ENCODE measurements at places on chromosomes 4 and X.
A peak's percentile ranks its signal among the peaks of the same experiment; 100 is the strongest.

DNA sequence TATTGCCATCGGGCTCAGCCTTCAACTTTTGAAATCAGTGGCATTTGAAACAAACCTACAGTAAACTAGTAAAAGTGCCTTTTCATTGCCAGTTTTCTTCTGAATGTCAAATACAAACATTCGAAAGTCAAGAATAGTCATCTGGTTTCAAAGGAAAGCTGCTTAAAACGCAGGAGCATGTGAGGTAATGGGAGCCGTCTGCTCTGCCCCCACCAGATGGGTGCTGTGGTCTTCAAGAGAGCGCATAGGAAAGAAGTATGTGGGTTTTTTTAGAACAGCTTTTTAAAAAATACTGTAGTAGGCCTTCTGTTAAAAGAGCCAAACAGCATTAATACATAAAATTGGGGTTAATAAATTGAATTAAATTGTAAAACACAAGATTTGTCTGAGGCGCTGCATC is 88.6 kb downstream of the STOX2 start:
- no peaks in the 10 kb centered on the region for H3K36me3 ChIP-seq
- DNase-seq = no peak
- H3K27me3 ChIP-seq = no peaks in the 10 kb centered on the region
- H3K4me1 ChIP-seq = peaks cover 1% of the 10 kb centered on the region
- H3K4me3 ChIP-seq = no peak overlapping the region

DNA sequence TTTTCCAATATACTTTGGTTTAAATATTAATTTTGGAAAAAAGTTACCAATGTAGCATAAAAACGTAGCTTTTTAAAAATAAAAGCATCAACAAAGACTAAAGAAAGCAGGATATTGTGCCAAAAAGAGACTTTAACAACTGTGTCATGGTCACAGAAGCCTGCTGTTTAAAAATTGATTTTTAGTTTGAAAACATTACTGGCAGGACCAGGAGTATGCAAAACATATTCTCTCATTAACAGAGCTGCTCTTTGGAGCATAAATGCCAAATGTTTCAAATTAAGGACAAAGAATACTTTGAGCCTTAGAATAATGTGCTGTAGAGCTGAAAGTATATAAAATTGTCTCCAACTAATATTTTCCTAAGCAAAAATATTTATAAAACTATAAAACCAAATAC is 279.0 kb downstream of the ARAP2 start:
- peaks cover 8% of the 10 kb centered on the region for H3K4me1 ChIP-seq
- H3K27me3 ChIP-seq = no peaks in the 10 kb centered on the region
- H3K36me3 ChIP-seq = no peaks in the 10 kb centered on the region
- no peak overlapping the region for H3K4me3 ChIP-seq

- H3K4me1 ChIP-seq = no peaks in the 10 kb centered on the region
- H3K27me3 ChIP-seq = no peaks in the 10 kb centered on the region
- H3K4me3 ChIP-seq = no peak overlapping the region
- H3K27ac ChIP-seq = no peak overlapping the region
- no peak for DNase-seq
- H3K36me3 ChIP-seq = no peaks in the 10 kb centered on the region
Observed at GRCh38 chrX:53694642-53695041, 8.1 kb upstream of the HUWE1 start.

DNA sequence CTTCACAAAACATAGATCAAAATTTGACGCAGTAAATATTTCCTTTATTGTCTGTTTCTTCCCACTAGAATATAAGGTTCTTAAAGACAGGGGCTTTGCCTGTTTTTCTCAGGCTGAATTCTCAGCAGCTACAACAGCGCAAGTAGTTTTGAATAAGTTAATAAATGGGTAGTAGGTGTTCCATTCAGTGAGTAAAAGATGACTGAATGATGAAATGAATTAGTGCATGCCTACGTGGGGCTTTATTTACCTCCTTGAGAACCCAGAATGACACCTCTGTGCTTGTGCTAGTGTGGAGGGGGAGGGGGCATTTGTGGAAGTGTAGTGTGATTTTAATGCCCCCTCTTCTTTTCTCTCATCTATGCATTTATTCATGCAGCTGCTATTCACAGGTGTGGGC is 278.9 kb downstream of the FBXW7 start:
- DNase-seq = no peak
- no peaks in the 10 kb centered on the region for H3K4me1 ChIP-seq
- H3K27me3 ChIP-seq = no peaks in the 10 kb centered on the region
- no peaks in the 10 kb centered on the region for H3K36me3 ChIP-seq
- no peak overlapping the region for H3K27ac ChIP-seq
- no peak overlapping the region for H3K4me3 ChIP-seq

DNA sequence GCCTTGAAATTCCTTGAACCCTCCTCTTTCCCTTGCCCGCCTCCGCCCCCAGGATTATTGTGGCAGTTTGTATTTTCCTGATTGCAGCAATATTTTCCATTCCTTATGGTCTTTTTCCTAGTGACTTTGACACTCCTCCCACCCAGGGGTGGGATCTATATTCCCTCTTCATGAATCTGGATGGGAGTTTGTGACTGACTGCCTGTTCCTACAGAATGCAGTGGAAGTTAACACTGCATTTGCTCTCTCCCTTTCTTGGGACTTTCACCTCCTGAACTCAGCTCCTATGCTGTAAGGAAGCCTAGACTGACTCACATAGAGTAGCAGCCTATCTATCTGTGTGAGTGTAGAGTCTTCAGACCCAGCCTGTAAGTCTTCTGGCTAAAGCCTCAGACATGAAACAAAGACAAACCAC is 2.2 kb downstream of the FUNDC2 start:
- peak overlapping the region; percentile 76 for H3K27ac ChIP-seq
- H3K36me3 ChIP-seq = peaks cover 26% of the 10 kb centered on the region
- peak overlapping the region; percentile 32 for H3K4me3 ChIP-seq
- peaks cover 20% of the 10 kb centered on the region for H3K4me1 ChIP-seq

DNA sequence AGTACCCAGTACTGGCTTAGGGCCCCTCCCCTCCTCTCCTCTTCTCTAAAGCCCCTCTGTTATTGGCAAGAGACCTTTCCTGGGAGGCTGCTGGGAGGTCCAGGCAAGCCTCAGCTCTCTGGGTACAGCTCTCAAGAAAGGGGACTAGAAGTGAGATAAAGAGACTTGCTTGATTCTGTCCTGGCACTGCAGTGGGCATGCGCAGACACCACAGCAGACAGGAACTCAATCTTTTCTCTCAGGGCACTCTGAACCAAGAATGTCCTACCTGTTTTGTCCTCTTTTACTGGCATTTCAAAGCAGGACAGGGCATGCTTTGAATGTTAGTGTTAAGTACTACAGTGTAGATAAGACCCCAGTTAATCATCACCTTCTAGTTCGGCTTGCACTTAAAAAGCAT is 74.9 kb downstream of the NYX start:
- DNase-seq = peak; percentile 23
- peaks cover 34% of the 10 kb centered on the region for H3K4me1 ChIP-seq
- no peak overlapping the region for H3K4me3 ChIP-seq
- peaks cover 9% of the 10 kb centered on the region for H3K36me3 ChIP-seq

DNA sequence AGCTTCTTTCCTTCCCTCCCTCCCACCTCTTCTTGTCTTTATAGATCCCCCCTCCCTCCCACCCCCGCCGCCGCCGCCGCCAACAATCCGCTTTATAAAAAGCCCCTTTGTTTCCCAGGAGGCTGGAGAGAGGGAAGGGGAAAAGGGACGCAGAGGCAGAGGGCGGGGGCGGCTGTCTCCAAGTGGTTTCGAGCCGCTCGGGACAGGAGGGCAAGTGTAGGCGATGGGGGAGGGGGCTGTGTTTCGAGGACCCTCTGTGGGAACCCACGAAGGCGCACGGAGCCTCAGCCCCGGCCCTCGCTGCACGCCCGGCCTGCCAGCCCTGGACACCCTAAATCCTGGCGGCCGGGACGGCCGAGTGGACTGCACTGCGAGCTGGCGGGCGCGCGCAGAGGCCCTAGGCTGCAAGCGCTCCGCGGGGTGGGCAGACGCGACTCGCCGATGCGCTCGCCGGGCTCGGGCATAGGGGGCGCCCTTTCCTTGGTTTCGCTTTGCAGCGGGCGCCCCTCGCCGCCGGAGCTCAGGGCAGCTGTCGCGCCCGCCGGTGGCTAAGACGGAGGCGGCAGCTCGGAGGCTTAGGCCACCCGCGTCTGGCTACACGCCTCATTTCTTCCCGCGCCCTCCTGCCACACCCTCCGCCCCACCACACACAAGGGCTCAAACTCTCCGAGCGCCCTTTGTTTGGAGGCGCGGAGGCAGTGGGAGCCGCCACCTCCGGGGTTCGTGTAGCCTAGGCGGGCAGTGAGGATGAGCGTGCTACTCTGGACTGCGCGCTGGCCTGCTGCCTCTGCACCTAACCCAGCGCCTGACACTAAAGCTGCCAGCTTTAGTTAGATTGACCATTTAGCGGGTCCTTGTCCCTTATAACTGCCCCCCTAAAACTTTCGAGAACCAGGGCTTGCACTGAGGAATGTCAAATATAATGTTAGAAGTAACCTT is 2.2 kb downstream of the MAMLD1 start:
- H3K4me1 ChIP-seq = peaks cover 38% of the 10 kb centered on the region
- peak overlapping the region; percentile 90 for H3K27ac ChIP-seq
- H3K27me3 ChIP-seq = peaks cover 21% of the 10 kb centered on the region
- peak; percentile 84 for DNase-seq
- peaks cover 57% of the 10 kb centered on the region for H3K36me3 ChIP-seq
- H3K4me3 ChIP-seq = peak overlapping the region; percentile 84

DNA sequence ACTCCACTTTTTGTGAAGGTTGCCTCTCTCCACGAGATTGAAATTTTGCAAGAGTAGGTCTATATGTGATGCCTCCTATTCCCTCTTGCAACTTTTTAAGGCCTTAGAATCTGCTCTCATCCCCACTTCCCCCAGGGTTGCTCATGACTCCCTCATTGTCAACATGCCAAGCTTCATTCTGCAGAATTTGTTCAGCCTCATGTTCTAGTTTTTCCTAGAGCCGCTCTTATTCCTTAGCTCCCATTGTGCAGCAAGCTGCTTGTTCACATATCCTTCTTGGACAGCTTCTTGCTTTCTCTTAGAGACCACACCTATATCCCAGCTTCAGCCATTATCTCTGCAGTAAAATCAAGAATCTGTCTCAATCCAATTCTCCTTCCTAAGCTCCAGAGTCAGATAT is 82.4 kb downstream of the CNGA2 start:
- no peaks in the 10 kb centered on the region for H3K36me3 ChIP-seq
- H3K27ac ChIP-seq = no peak overlapping the region
- DNase-seq = no peak
- H3K27me3 ChIP-seq = no peaks in the 10 kb centered on the region

DNA sequence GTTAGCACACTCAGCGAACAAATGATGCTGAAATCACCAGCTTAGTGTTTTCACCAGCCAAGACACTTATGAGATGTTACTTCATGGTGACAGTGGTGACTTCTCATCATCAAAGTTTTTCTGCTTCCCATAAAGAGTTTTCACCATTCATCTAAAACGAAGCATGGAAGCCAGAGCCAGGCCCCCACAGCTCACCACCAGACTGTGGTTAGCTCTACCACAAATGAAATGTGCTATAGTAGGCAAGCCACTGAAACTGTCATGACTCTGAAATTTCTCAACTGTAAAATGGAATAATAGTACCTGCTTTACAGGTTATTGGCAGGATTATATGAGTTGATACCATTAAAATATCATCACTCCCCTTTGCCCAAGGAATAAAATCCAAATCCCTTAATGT is 56.4 kb upstream of the HHIP start:
- peaks cover 18% of the 10 kb centered on the region for H3K4me1 ChIP-seq
- H3K36me3 ChIP-seq = peaks cover 5% of the 10 kb centered on the region
- no peak overlapping the region for H3K4me3 ChIP-seq
- DNase-seq = no peak
- no peak overlapping the region for H3K27ac ChIP-seq
- no peaks in the 10 kb centered on the region for H3K27me3 ChIP-seq

DNA sequence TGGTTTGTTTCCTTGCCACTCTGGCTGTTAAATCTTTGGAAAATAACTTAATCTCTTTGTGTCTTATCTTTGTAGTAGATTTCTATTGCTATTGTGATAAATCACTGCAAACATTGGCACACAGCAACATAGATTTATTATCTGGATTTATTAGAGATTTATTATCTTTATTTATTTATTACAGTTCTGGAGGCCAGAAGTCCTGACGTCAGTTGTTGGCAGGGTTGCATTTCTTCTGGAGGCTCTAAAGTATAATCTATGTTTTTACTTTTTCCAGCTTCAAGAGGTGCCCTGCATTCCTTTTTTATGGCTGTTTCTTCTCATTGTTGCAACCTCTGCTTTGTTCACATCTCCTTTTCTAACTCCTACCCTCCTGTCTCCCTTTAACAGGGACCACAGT is 542.8 kb downstream of the GRXCR1 start:
- H3K36me3 ChIP-seq = no peaks in the 10 kb centered on the region
- H3K27ac ChIP-seq = no peak overlapping the region
- no peaks in the 10 kb centered on the region for H3K4me1 ChIP-seq
- no peak for DNase-seq
- H3K4me3 ChIP-seq = no peak overlapping the region
- H3K27me3 ChIP-seq = no peaks in the 10 kb centered on the region

DNA sequence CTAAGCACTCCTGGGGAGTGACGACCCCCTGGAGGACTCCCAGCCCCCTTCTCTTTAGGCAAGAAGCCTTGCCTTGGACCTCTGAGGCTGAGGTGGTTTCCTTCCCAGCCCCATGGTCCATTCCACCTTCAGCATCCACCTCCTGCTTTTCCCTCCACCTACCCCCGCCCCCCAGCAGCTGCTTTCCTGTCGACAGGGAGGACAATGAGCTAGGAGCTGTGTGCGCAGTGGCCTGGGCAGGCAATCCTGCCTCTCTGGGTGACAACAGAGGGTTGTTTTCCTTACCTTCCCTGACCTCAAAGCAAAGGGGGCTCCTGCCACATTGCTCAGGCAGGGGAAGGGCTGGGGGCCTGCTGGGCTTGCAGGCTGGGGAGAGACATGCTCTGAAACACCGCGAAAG is 123.5 kb downstream of the BCOR start:
- H3K27ac ChIP-seq = no peak overlapping the region
- H3K4me3 ChIP-seq = no peak overlapping the region
- H3K36me3 ChIP-seq = no peaks in the 10 kb centered on the region
- no peaks in the 10 kb centered on the region for H3K27me3 ChIP-seq
- H3K4me1 ChIP-seq = no peaks in the 10 kb centered on the region
- no peak for DNase-seq

DNA sequence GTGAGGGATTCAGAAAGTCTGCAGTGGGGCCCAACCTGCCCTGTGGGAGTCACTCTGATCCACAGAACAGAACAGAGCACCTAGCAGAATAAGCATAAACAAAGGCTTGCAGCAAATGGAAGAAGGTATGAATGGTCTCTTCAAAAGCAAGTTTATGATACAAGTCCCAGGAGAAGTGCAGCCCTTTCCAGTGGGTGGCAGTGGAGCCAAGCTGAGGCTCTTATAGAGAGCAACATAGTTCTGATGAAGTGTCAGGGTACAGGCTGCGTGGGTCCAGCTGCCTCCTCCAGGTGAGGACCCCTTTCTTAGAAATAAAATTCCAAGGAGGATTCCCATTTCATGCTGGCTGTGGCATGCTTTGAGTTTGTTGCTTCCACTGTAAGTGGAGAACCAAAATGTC is 88.8 kb upstream of the PAK3 start:
- no peaks in the 10 kb centered on the region for H3K4me1 ChIP-seq
- no peak overlapping the region for H3K4me3 ChIP-seq
- peaks cover 40% of the 10 kb centered on the region for H3K27me3 ChIP-seq
- no peak for DNase-seq
- H3K36me3 ChIP-seq = no peaks in the 10 kb centered on the region
- no peak overlapping the region for H3K27ac ChIP-seq

- H3K4me3 ChIP-seq = no peak overlapping the region
- no peaks in the 10 kb centered on the region for H3K27me3 ChIP-seq
- H3K27ac ChIP-seq = no peak overlapping the region
- DNase-seq = no peak
- no peaks in the 10 kb centered on the region for H3K4me1 ChIP-seq
- no peaks in the 10 kb centered on the region for H3K36me3 ChIP-seq
Observed at GRCh38 chr4:189409158-189409557, 531.5 kb upstream of the FRG1 start.

All from Calu3 (cell line).